ENCODE measurements at places on chromosomes 4 and X.

DNA sequence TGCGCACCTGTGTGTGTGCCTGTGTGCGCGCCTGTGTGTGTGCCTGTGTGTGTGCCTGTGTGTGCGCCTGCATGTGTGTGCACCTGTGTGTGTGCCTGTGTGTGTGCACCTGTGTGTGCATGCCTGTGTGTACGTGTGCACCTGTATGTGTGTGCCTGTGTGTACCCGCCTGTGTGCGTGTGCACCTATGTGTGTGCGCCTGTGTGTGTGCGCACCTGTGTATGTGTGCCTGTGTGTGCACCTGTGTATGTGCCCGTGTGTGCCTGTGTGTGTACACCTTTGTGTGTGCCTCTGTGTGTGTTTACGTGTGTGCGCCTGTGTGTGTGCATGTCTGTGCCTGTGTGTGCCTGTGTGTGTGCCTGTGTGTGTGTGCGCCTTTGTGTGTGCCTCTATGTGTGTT, 33.5 kb downstream of the ZFP42 start:
- DNase-seq, result no peak

DNA sequence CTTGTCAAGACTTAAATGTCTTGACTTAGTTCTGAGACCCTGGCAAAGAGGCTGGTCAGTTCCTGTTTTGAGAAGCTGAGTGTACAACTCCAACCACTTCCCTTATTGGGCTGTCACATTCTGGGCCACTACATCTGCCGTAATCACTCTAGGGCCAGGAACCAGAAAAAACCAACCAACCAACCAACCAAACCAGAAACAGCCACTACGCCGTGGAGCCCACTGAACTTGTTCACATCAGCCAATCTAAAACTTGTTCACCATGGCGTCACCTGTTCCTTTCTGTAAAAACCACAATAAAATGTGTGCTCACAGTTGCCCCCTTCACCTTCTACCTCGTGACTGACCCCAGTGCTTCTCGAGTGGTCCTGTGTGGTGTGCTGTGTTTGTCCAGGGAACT, 107.3 kb downstream of the JADE1 start:
- no peak for DNase-seq

GRCh38 chrX:15815779-15816437, 25.6 kb downstream of the ZRSR2 start:
- no peak for DNase-seq

GRCh38 chr4:147678796-147679549, 5.0 kb downstream of the PRMT9 start:
- DNase-seq, result no peak

DNA sequence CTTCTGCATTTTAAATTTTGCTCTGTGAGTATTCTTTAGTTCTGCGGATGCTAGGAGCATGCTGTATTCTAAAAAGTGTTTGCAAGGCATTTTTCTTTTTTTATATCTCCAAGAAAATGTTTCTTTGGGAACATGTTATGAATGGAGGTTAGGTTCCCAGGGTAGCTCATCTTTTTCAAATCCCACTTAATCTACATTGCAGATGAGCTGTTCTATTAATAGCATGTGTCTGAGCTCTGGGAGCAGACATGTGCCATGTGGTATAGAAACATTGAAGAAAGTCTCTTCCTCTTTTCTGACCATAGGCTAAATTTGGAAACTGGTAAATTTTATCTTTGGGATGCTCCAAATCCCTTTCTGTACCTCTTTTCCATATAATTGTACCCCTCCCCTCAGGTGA, 23.2 kb downstream of the DIAPH2 start:
- DNase-seq, result no peak

DNA sequence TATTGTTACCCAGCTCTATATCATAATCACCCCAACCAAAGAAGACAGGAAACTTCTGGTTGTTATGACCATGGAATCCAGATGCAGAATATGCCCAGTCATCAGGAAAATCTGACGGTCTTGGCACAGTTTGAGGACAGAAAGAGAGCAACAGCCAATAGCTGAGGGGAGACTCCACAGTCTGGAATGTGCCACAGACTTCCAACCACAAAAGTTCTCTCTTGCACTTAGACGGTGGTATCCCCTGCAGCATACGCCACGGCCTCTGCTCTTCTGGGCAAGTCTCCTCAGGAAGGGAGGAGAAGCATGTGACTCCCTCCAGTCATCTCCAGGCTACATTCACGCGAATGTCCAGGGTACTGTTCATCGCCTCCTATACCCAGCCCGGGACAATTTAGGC, 18.4 kb downstream of the ZNF827 start:
- no peak for DNase-seq

- DNase-seq, result no peak
Observed at GRCh38 chr4:3422808-3423297, 18.9 kb upstream of the HGFAC start.

DNA sequence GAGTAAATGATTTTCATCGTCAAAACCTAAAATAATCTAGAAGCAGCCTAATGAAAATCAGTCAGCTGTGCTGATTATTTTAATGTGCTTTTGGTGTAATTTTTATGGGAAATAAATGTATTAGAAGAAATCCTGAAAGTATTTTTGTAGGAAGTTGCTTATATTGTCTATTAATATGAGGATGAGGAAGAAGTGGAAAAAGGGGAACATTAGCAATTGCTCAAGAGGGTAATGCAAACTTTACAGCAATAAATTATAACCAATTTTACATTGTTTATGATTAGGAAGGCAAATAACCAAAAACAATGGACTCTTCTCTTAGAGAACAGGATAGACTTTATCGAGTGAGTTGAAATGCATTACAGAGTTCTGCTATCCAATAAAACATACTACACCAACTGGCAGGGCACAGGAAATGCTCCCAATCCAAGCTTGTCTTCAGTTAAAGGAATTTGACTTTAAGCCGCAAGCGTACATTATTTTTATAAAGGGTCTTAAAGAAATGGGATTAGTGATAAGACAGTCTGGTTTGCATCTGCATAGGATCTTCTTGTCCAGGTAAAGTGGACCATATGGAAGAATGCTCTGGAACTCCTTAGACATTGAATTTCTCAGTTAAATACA, 374.8 kb downstream of the PDGFC start:
- DNase-seq, result no peak

DNA sequence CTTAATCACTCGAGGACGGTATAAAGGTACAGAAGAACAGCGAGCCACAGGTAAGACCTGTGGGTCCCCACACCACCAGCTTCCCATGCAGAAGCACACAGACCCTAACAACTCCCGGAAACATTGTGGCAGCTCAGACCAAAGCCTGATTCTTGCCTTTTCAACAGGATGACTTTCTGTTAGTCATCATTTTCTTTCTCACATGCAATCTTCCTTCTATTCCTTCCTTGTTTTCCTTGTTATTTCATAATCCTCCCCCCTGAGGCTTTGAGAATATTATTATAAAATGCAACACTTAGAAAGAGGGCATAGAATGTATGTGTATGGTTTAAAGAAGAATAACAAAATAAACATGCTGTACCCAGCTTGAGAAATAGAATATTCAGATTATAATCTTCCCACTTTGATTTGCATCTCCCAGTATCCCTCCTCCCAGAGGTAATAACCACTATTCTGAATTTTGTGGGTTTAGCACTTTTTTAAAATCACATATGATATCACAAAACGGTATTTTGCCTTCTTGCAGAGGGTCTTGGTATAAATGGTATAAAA, 100.9 kb downstream of the FHDC1 start:
- DNase-seq, result no peak

GRCh38 chr4:54657551-54658251, at the start of gene KIT:
TSS of gene KIT (plus strand) at chr4:54657957. CDS start at chr4:54658015, 58 bp downstream.
- peak; percentile 77 for DNase-seq

- DNase-seq, result no peak
Observed at GRCh38 chr4:155008389-155008788, 200.0 kb upstream of the NPY2R start.

DNA sequence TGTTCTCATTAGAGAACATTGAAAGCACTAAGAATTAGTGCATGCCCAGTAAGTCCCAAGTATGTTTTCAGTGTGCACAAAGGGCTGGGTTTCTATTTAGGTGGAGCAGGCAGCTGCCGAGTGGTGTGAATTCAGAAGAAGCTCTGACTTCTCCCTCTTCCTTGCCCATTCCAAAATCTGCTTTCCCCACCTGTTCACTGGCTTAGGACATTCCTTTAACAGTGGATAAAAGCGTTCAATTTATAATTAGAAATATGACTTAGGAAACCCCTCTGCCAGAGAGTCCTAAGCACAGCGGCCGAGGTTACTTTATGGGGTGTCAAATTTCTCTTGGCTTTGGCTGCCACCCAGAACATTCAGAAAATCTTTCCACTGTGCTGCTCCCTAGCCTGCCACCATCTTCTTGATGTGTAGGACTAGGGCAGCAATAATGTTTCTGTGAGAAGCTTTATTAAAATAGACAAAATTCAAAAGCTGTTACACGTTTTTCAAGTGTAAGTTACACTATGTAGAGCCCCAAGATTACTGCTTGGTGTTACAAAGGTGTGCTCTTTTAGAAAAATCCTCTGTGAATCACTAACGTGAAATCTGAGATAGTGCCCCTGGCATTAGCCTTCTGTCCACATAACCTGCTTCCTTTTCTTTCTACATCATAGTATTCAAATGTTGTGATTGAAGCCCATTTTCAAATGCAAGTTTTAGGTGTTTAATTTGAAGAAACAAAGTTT, 191.6 kb upstream of the ANKRD50 start:
- DNase-seq, result no peak

GRCh38 chrX:5842601-5843000, 386.1 kb downstream of the NLGN4X start:
- no peak for DNase-seq

DNA sequence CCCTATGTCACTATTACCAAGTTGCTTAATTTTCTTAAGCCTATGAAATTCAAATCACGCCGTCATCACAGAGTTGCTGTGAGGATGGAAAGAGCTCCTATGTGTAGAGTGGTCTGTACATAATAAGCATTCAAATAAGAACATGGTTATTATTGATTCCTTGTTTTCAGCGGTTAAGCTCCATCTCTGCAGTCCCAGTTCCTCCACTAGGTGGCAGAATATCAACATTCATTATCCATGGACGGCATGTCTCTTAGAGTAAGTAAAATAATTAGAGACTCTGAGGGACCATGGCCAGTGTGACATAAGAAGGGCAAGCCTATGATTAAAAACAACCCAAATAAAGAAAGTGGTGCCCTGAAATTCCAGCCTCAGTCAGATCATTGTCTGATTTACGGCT, 132.5 kb upstream of the NHS start:
- peak; percentile 28 for DNase-seq

DNA sequence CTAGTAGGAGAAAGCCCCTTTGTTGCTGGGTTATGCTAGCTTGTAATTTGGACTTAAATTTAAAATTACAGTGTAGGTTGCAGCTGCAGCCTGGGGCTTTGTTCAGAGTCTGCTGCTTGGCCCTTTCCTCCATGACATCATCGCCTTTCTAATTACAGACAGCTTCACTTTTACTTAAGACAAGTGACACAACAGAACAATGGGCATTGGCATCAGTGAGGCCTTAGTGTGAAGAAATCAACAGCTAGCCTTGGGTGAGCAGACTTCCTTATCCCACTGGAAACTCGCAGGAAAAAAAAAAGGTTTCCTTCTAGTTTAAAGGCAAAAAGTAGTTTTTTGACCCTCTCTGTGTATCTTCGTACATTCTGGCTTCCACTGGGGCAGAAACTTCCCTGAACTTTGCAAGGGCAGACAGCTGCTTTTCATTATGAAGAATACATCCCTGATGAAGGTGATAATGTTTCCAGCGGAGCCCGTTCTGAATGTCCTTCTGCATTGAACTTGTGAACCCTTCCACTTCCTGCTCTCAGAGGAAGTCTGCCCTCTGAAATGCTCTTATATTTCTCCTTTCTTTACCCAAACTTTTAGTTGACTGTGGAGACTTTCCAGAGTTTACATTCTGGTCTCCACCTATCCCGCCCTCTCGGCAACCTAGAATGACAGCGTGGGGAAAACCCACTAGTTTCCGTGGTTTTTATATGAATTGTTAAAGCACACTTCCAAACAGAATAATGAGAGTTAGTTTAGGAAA, 123.2 kb upstream of the FAM9C start:
- no peak for DNase-seq

GRCh38 chrX:111467896-111468295, 43.5 kb upstream of the SERTM2 start:
- no peak for DNase-seq

GRCh38 chr4:122224348-122224747, 72.2 kb downstream of the BLTP1 start:
- no peak for DNase-seq

DNA sequence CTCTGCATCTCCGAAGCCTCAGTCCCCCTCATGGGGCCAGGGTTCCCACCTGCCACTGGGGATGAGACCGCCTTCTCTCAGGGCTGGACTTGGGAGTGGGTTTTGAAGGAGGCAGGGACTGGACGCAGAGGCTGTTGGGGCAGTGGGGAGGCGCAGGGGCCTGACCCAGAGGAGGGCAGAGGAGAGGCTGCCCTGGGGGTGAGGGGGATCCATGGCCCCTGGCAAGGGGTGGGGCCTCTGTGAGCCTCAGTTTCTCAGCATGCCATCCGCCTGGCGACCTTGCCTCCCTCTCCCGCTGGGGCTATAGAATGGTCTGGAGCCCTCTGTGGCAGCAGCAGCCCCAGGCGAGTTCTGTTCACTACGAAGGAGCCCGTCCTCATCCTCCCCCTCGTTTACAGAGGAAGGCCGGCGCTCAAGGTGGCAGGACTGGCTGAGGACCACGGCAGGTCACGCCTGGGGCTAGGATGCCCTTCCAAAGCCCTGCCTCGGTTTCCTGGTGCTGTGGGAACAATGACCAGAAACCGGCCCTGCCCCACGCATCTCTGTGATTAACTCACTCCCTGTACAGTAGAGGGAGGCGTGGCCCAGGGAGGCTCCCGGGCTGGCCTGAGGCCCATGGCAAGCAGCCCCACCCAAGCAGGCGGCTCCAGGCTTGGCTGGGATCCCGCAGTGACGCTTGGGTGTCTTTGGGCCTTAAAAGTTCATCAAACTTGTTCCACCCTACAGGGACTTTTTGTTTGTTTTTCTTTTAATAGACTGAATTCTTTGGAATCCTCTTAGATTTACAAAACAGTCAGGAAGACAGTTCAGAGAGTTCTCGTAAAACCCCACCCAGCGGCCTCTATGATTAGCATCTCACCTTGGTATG, 16.0 kb upstream of the SH3TC1 start:
- DNase-seq, result no peak

DNA sequence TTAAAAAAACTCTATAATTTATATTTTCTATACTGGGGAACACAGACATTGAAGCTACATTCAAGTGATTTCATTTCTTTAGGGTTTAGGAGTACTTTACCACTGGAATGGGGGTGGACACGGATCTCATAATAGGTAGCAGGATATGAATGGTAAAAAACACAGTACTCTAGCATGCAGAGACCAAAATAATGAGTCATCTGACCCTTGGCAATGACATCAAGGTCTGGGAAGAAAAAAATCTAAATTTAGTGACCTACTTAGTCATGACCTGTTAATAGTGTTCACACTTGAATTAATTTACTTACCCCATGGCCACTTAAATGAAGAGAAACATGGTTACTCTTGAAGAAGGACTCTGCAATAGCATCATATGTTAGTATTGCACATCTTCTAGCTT, 187.9 kb downstream of the EPHA5 start:
- no peak for DNase-seq

All from NCI-H1048 (cell line).